ENCODE measurements at places on chromosomes 3 and 15. TPM values are rescaled to one million over a fixed set of nuclear protein-coding genes. Genes with fewer than 3 reads are reported as not detected.
A peak's percentile ranks its signal among the peaks of the same experiment; 100 is the strongest.

GRCh38 chr3:10702961-10703740 lies 112.9 kb upstream of the SLC6A11 start:
- DNase-seq: no peak

- DNase-seq: no peak
Observed at GRCh38 chr3:167909504-167909896, 174.0 kb downstream of the SERPINI1 start.

DNA sequence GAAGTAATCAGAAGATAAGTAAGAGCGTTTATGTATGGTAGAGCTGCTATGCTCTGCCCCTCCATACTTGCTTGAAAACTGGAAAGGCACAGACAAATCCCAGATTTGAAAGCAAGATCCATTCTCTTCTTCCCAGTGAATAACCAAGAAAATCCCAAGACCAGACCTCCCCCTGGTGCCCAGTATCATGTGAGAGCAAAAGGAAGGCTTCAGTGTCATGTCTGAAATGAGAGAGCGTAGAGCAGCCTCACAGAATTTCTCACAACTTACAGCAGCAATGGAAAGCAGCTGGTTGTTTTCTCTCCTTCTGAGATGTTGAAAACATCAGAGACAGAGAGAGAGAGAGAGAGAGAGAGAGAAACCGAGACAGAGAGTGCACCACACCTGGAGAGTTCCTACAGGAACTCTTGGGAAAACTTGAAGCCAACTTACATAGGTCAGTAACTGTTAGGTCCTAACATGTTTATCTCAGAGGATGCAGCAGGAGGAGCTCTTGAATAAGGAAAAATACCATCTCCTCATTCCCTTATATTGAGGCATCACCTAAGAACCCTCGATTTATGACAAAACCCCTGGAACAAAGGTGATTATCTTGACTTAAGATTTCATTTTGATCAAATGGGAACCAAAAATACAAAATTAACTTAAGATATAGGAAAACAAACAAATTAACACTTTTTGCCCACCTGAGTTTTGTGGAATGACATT lies 273.3 kb downstream of the NSUN3 start:
- DNase-seq: no peak

Gene CD276
- 1.8 TPM for total RNA-seq

DNA sequence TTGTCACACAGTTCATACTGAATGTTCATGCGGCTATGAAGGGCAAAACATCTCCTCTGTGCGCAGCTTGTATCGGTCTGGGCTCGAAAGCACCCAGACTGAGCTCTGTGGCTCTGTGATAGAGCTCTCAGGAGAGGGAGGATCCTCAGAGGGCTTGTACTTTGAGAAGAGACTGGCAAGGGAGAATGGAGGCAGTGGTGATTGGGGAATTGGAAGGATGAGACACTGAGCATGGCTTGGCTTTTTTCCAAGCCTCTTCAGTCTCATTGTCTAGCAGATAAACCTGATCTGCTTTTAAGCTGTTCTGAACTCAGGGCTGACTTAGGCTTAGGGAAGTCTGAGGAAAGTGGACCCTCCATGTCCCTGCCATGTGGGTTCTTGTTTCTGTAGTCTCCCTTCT lies 43.0 kb downstream of the RAD54L2 start:
- no peak for DNase-seq

DNA sequence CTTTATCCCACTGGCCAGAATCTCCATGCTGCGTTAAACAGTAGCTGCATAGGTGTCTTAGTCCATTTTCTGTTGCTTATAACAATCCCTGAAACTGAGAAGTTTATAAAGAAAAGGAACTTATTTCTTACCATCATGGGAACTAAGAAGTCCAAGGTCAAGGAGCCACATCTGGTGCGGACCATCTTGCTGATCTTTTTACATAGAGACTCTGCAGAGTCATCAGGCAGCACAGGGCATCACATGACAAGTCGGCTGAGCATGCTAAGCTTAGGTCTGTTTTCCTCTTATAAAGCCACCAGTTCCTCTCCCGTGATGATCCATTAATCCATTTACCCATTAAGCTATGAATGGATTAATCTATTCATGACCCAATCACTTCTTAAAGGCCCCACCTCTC lies 22.4 kb upstream of the FAM174B start:
- DNase-seq: no peak

GRCh38 chr15:76964157-76964556 lies 30.8 kb upstream of the PSTPIP1 start:
- DNase-seq: no peak

Gene SLC9C1
- total RNA-seq: not detected

- no peak for DNase-seq
Observed at GRCh38 chr3:10234526-10235230, 13.6 kb upstream of the TATDN2 start.

- peak; percentile 33 for DNase-seq
Observed at GRCh38 chr3:177642042-177642803, 444.9 kb upstream of the TBL1XR1 start.

- DNase-seq: no peak
Observed at GRCh38 chr3:183085634-183086390, 13.5 kb downstream of the MCCC1 start.

DNA sequence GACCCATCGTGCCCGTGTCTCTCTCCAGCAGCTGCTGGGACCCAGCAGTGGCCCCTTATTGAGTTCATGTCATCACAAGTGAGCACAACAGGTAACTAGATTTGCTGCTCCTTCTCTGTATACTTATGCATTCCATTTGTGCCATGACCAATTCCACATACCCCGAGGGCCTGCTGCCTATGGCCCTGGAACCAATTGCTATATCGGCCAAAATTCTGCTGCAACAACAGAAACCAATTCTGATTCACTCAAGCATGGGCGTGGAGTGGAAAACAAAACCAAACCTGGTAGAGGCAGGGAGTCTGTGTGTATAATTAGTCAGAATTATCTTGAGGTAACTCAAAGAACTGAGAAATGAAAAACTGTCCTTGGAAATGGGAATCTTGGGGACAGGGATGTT lies 516.6 kb downstream of the EPHB1 start:
- DNase-seq: no peak

- no peak for DNase-seq
Observed at GRCh38 chr3:133169331-133170068, 131.3 kb downstream of the TMEM108 start.

GRCh38 chr3:23203708-23204330 lies 692 bp downstream of the UBE2E2 start:
- peak; percentile 47 for DNase-seq

- DNase-seq: no peak
Observed at GRCh38 chr3:194119831-194120590, 15.9 kb upstream of the HES1 start.

DNA sequence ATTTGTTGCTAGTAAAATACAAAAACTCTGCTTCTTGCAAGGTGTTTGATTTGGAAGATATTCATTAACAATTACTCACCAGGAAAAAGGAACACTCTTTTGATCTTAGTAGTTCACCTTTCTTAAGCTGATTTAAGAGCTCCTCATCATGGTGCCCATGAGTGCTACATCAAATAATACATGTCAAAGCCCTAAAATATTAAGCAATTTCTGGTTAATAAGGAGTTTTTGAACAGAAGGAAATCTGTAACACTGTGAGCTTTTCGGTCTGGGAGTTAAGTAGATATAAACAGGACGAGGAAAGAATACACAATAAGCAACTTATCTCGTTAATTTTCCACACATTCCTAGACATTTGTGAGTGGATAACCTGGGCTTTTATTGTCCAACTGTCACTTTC lies 83.9 kb upstream of the DCBLD2 start:
- no peak for DNase-seq

Gene MINAR1
- total RNA-seq: 0.57 TPM

GRCh38 chr3:151976211-151977050 lies 103.0 kb downstream of the SUCNR1 start:
- DNase-seq: no peak

DNA sequence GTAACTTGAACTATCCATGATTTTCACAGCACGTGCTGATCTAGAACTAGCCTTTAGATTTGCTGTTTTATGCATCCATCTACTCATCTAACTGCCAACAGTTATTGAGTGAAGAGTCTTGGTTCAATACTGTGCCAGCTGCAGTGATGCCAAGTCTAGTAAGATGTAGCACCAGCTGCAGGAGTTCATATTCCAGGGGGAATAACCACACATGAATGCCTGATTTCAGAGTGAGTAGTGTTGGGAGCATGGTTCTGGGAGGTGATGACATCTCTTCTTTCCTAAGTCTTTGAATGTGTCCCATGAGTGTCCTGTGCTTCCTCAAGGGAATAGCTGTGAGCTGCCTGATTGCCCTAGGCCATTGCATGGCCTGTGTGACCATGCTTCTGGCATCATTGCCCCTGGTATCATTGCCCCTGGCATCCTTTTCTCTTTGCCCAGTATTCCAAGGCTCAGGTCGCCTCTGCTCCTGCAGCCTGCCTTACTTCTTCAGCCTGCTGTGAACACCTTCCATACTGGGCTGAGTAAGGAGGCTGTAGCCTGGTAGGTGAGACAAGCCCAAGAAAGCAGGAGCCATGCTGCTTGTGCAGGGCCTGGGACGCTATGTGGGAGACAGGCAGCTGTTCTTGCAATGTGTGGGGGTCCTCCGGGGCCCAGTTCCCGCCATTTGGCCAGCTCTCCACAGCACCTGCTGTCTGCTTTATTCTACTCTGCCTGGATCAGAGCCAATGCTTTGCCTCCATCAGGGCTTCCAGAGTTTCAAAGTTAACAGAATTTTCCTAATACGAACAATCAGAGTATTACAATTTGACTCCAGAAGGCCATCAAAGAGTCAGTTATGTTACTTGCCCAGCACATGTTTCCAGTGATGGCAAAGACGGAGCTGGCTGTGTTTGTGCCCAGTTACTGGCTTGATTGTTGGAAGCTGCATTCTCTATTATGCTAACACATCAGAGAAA lies 73.2 kb downstream of the CLSTN2 start:
- no peak for DNase-seq

DNA sequence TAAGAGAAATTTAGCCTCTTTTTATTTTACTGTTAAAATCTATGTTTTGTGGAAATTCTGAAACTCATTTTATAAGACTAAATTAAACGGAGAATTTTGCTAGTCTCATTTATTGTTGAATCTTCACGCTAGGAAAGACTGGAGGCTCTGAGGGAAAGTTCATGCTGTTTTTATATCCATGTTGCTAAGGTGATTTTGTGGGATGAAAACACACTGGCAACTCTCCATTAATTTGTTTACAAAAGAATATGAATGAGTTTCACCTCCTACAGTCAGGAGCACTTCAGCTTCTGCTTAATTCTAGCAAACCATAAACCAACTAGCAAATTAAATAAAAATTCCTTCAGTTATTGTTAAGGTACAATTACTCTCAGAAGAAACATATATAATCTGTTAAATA lies 195.4 kb downstream of the RAP2B start:
- no peak for DNase-seq

Gene SENP2
- total RNA-seq: 32.4 TPM

DNA sequence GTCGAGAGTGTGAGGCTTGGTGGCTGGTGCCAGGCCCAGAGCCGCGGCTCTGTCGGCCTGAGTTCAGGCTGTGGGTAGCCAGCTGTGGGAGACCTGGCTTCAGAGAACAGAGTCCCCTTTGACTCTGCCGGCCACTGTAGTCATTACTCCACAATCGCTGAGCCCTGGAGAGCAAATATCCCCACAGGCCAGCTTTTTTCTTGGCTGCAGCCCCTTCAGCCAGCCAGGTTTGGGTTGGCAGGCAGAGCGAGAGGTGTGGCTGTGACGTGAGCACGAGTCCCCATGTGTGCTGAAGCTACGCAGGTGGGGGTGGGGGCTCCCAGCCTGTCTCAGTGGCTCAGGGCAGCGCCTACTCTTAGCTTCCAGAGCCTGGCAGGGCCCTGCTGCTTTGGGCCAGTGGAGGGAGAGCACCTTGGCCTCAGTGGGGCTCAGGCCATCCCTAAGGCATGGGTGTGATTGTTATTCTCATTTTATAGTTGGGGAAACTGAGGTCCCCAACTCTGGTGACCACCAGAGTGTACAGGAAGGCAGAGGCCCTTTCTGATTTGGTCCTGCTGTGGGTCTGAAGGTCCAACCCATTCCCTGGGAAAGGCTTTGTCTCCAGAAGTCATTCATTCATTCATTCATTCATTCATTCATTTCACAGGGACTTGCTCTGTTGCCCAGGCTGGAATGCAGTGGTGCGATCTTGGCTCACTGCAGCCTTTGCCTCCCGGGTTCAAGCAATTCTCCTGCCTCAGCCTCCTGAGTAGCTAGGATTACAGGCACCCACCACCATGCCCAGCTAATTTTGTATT lies 45.7 kb upstream of the LCTL start:
- no peak for DNase-seq

Gene CSPG5
- 0.25 TPM for total RNA-seq

Gene TRIM42
- not detected for total RNA-seq

- DNase-seq: no peak
Observed at GRCh38 chr3:48565591-48566400, 2.2 kb upstream of the UCN2 start.

Gene CCDC80
- total RNA-seq: not detected

Gene SPATA12
- total RNA-seq: not detected

DNA sequence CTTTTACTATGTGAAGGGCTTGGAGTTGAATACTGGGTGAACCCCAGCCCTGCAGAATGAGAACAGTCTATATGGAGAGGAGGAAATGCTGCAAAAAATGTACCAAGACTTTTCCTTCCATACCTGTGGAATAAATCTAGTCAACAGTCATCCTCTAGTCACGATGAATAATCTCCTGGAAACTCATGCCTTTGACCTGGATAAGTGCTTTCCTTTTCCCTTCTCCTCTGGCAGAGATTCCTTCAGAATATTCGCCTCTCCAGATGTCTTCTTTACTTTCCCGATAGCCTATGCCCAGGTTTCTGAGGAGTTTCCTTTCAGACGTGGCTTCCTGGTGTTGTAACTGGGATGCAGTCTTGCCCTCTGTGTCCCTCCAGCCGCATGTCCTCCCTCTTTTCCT lies 28.1 kb downstream of the CCNL1 start:
- no peak for DNase-seq

DNA sequence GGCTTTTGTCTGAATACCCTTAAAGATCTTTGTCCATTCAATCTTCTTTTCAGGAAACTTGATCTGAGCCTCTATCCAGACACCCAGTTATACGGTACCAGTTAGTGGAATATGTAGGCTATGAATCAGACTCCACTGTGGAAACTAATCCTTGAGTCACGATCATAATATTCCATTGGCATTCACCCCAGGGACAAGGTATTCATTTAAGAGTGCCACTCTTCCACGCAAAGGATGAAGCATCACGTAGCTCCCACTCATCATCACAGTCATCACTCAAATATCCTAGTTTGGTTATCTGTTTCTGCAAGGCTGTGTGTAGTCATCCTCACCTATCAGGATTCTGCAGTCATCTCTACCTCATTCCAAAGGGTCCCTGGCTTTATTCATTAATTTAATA lies 85.6 kb downstream of the NEDD4 start:
- no peak for DNase-seq

DNA sequence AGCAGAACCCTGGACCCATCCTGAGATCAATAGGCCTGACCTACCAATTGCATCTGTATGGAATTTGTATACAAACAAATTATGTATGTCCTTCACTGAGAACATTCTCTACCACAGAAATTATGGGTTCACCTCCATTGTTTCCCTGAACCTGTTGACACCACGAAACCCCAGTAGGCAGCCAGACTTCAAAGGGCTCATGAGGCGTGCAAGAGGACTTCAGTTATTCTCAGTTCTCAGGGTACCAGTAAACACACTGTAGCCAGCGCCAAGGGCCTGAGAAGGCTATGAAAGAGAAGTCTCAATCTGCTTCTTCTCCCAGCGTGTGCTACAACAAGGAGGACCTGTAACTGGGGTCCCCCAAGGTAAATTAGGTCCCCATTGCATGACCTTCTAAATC lies 254.9 kb upstream of the GOLGA6L4 start:
- no peak for DNase-seq

Measured in activated naive CD8-positive, alpha-beta T cell treated with anti-CD3 and anti-CD28 coated beads, Interleukin-2, amount 10 ng/mL, durations not matched to agents 7 days and 5 days (primary cell).